ENCODE measurements at places on chromosomes 16 and 17.

DNA sequence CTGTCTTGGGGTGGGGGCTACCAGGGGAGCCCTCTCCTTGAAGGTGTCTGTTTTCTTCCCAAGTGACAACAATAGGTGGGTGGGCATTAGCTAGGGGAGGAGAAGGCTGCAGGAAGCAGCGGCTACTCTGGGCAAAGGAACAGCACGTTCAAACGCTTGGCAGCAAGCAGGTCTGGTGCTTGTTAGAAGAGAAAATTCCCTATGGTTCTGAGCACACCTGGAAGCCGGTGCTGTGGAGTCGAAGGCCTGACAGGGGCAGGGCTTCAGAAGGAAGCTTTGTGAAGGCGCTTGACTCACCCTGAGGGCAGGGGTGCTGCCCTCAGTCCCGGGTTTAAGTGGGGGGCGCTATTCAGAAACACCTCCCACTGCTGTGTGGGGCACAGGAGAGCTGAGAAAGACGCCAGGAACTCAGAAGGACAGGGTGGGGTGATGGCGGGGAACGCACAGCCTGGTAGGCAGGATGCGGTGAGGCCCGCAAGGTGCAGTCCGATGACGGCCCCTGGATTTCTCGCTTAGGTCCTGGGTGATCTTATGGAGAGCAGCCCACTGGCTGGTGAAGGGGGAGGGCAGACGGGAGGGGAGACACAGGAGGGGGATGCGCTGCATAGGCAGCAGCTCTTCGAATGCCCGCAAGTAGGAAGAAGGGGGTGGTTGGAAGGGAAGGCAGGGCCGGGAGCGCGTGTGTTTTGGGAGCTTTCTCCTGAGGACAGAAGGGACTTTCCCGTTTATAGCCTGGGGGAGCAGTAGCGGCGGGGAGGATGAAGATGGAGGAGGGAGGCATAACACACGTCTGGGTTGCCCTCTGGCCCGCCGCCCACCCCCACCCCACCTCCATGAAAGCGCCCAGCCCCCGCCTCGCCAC, 3.2 kb downstream of the GJD3 start:
- no peak for DNase-seq

DNA sequence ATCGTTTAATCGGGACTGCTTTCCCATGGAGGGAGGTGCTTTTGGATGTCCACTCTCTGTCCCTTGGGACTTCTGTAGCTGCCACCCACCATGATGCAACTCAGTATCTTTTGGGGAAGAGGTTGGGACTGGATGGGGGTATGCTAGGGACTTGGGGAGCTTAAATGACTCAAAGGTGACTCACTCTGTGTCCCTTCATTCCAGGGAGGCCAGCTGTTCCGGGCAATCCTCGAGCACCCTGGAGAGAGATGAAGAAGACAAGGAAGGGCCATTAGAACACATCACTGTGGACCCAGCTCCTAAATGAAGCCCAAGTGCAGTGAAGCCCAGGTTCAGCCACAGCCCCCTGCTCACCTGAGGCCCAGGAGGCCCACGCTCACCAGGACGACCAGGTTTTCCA, 4.6 kb downstream of the COL1A1 start:
- no peak for DNase-seq

GRCh38 chr17:52201767-52202519, 43.4 kb upstream of the CA10 start:
- no peak for DNase-seq

- DNase-seq = no peak
These were observed 51.5 kb downstream of the BANP start for GRCh38 chr16:88002749-88003148.

- DNase-seq = no peak
These were observed 77.1 kb downstream of the SDK2 start for GRCh38 chr17:73566905-73567782.

GRCh38 chr17:35537601-35538141, at the start of gene SLFN12L:
TSS of gene SLFN12L (minus strand) at chr17:35537678. CDS start at chr17:35522364, 15,314 bp downstream.
- DNase-seq = no peak

GRCh38 chr16:85879975-85880831, 18.8 kb upstream of the IRF8 start:
- DNase-seq = no peak

DNA sequence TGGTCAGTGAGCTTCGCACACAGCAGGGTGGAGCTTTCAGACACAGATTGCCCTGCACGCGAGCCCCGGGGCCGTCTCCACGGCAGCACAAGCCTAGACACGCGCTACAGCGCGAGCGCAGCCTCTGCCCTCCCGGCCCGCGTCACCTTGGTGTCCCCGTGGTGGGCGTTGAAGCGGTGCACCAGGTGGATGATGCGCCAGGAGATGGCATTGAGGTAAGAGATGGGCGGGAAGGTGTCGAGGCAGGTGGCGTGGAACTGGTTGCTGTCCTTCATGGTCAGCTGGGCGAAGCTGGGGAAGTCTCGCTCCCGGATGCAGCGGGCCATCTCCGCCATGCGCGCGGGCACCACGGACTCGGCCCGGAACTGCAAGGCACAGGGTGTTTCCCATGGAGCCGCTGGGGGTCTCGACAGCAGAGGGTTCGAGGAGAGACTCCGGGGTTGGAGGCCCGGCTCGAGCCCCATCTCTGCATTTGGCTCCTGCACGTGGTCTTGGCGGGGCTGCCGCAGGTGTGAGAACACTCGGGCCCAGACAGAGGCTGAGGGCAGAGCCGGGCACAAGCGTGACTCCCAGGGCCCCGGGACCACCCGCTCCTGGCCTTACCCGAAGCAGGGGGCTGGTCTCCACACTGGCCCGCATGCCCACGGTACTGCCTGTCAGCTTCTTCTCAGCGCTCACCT, 4.3 kb upstream of the CYBA start:
- no peak for DNase-seq

DNA sequence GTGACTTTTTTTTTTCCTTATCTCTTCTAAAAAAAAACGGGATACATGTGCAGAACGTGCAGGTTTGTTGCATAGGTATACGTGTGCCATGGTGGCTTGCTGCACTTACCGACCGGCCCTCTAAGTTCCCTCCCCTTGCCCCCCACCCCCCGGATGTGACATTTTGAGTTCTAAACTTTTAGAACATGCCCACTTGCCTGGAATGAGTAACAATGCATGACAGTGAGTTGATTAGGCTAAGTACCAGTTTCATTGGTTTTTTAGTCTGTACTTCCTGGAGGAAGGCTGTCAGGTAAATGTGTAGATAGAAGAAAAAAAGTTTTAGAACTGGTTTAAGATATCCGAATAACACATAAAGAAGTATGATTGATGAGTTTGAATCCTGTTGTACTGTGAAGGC, 4.0 kb downstream of the BPTF start:
- DNase-seq = peak; percentile 35

DNA sequence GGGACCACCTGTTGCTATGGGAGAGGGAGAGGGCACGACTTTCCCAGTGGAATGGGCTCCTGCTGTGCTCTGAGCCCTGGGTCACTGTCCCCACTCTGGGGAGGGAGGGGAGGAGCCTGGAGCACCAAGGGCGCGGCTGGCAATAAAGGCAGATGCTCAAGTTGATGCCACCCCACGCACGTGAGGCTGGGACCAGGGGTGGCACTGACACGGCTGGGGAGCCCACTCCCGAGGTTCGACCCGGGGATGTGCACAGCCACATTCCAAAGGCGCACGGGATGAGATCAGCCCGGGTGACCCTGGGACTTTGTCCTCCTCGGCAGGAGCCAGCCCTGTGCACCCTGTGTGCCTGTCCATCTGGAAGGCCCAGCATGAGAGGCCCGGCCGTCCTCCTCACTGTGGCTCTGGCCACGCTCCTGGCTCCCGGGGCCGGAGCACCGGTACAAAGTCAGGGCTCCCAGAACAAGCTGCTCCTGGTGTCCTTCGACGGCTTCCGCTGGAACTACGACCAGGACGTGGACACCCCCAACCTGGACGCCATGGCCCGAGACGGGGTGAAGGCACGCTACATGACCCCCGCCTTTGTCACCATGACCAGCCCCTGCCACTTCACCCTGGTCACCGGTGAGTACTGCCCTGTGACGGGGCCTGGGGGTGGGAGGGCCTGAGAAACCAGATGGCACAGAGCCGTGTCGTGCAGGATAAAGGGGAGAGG, at the start of gene ENPP7:
TSS of gene ENPP7 (plus strand) at position 175 of the 715 bp plus-strand sequence. CDS start at position 372, 197 bp downstream.
- DNase-seq = no peak

DNA sequence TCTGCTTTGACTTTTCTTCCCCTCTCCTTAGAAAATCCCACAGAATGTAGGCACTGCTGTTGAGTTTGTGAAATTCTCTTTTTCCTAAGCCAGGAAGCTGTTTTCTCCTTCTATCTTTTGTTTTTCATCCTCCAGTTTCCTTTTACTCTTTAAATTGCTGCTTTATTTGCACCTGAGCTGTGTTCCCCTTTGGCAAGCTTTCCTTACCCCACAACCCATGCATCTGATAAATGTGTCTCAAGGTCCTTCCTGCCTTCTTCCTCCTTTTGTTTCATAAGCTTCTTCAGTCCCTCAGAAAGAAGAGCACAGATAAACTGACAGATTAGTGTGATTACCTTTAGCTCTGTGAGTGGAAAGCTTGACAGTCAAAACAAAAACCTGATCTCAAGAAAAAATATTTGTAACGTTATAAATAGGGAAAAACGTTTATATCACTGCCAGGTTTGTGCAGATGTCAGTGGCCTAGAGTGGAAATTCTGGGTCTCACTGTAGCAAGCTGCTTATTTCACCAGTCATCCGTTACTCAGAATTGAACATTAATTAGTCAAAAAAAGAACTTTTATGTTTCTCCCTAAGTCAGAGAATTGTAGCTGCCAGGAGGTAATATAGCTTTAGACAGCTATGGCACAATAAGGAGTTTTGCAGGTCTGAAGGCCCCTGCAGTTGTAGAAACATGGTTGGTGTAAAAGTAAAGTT, 23.6 kb downstream of the GSDMB start:
- no peak for DNase-seq

GRCh38 chr16:81821436-81822128, 42.5 kb downstream of the PLCG2 start:
- no peak for DNase-seq

DNA sequence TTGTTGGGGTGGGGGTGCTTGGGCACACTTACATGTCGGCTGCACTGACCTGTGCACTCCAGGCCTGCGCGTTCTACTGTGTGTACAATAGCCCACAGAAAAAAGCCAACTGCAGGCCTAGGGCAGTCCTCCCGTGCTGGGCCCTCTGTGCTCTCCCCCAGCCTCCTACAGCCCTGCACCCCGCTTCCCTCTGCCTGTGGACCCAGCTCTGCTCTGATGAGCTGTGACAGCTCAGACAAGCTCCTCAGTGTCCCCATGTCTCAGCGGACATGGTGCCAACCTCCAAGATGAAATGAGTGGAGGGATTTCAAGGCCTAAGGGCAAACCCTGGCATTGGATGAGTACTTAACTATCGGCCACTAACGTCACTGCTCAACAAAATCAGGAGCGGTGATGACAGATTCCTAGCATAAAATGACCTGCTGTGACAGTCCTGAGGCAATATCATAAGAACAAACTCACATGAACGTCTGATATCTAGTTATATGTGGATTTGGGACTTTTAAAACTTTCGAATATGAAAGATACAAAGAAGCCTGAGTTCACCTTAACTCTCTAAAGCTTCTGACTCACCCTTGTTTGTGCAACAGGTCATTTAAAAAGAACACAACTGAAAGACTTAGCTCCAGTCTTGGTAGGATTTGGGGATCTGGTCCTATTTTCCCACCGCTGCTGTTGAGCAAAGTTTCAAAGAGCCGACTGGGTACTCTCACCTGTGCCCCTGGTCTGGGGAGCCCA, 34.7 kb downstream of the CCDC57 start:
- DNase-seq = no peak

GRCh38 chr17:68356949-68357455, 65.7 kb downstream of the ARSG start:
- no peak for DNase-seq

- DNase-seq = no peak
These were observed 112.0 kb downstream of the LITAF start for GRCh38 chr16:11474617-11475291.

DNA sequence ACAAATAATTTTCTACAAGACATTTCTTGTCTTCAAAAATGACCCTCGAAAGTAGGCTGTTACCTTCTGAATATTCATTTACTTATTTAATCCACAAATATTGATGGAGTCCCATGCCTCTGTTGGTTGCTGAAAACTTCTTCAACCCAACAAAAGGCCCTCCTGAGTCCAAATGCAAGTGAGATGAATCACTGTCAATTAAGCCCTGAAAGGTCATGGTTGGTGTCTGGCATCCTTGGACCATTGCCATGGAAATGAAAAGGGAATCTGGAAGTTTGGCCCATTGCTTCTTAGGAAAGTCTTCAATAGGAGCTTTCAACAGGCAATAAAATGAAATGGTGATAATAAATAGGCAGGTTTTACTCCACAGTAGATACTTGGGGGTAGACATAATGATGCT, 364.7 kb upstream of the DYNLRB2 start:
- no peak for DNase-seq

DNA sequence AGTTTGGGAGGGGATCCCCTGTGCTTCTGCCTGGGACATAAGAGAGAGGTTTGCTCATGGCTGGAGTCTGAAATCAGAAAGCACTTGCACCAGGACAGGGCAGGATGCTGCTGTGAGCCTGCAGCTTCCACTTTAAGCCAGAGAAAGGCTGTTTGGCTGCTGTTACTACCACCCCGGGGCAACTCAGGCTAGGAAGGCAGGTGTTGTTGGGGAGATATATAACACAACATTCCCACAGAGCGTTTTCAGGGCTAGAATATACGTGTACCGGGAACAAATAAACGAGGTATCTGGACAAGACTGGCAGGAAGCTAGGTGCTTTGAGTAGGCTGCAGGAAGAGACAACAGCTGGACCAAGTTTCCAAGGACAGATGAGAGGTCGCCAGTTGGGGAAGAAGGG, 313.3 kb upstream of the CCL2 start:
- DNase-seq = no peak

DNA sequence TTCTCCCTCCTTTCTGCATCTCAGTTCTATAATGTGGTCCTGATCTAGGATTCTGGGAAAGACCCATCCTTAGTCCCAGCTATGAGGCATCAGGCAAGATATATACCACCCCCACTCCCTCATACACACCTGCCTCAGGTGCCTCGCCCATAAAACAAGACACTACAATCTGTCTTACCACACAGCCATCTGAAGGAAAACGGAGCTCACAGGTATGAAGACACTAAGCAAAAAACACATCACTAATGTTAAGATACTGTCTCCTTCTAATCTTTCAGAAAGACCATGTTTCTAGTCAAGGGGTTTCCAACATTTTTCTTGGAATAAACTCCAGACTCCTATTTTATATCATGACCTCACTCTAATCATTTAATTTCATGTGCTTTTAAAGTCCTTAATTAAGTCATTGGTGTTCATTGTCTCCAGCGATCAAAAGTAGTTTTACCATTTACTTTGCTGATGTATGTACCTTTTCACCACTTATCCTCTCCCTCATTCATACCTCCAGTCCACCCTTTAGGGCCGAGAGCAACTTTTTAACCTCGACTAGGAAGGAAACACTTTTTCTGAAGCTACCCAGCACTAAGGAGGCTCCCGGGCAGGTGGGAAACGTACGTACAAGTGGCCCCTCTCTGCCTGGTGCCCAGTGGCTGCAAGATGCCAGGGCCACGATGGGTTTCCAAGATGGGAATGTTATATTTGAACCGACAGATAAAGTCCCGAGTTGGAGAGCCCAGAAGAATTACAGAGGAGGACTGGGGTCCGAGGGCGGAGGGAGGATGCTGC, 979 bp downstream of the MAP3K14 start:
- no peak for DNase-seq

All from stimulated activated CD8-positive, alpha-beta memory T cell treated with anti-CD3 and anti-CD28 coated beads, Interleukin-7, amount 100 ng/mL, for 24 hours (primary cell).